NK-92 treated with Interleukin-12 subunit alpha and Interleukin-12 subunit beta, amount 100 ng/mL, for 24 hours (cell line): ENCODE measurements at places on chromosomes 6 and 20.

DNA sequence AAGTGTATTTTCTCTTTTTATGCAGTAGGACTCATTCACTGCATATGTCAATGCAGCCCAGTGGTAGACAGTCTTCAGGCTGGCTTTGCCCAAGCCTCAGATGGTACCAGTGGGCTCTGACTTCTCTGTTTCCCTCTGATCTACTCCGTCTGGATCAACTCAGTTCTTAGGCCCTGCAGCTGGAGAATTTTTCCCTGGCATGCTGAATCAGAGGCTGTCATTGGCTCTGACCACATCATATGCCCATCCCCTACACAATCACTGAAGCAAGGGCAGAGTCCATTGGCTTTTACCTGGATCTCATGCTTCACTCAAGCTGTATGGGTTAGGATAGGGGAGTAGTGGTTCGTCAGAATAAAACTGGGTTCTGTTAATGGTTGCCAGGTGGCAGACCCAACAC is 57.8 kb downstream of the KIZ start:
- DNase-seq = no peak

- no peak for DNase-seq
Measured at GRCh38 chr6:37546141-37546871, 46.6 kb upstream of the CCDC167 start.

GRCh38 chr6:57255451-57256169 is 33.5 kb upstream of the RAB23 start:
- DNase-seq = no peak

GRCh38 chr6:145736661-145737144 is 1.4 kb upstream of the EPM2A start:
- DNase-seq = no peak

- no peak for DNase-seq
Measured at GRCh38 chr6:170423030-170423429, 116.5 kb downstream of the FAM120B start.

DNA sequence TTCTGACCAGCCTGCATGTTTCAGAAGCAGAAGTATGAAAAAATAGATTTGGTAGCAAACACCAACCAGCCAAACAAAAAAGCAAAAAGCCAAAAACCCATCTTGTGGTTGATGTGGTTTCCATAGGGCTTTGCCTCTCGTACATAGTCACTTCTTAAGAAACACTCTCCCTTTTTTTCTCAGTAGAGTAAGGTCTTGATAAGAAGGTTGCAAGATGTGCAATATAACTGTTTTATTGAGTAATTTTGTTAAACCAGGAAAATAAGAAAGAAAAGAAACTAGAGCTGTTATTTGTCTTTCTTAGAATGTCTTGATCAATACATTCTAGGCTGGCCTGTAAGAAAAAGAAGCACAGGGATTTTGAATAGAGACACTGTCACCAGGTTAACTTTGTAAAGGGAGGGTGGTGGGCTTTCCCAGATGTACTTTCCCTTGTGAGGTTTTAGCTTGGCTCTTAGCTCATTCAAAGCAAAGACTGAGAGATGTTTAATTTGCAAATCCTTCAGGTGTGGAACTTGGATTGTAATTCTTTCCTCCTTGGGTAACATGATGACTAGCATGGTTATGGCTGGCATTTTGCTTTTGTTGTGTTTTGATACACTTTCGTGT is 49.7 kb downstream of the AKAP12 start:
- no peak for DNase-seq

GRCh38 chr6:36373368-36374019 is 14.0 kb downstream of the ETV7 start:
- no peak for DNase-seq

DNA sequence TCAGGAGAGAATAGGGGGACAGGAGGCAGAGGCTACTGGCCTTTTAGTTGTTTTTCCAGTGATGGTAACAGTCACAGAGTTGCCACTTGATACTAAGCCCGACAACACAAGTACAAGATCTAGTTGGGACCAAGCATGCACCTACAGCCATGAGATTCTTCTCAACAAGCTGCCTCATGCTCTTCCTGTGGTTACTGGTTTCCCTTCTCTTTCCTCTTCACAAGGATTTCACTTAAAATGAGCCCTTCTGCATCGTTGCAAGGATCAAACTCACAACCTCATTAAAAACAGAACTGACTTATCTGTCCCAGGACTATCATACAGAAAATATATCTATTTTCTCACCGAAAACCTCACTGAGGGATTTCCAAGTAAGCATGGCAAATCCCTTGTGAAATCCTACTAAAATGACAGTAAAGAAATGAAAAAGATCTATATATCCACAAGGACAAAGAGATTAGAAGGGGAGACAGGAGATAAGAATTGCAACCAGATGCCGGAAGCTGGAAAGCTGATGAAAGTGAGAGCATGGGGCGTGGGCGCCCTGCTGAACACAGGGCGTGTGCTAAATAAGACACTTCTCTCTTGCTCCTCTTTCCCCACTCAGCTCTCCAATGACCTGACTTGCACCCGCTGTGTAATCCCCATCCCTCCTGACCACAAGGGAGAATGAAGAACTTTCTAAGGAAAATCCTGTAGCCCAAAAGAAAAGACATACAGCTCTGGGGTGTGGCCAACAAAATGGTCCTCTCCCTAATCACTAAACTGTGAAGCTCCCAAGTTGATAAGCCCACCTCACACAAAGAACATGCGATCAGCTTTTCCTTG is 13.4 kb downstream of the MTFR2 start:
- DNase-seq = no peak

- no peak for DNase-seq
Measured at GRCh38 chr20:35008411-35009342, 53.0 kb downstream of the MYH7B start.

- no peak for DNase-seq
Measured at GRCh38 chr20:13771853-13772453, 12.8 kb downstream of the ESF1 start.

- DNase-seq = no peak
Measured at GRCh38 chr6:90916968-90917367, 330.1 kb upstream of the MAP3K7 start.

DNA sequence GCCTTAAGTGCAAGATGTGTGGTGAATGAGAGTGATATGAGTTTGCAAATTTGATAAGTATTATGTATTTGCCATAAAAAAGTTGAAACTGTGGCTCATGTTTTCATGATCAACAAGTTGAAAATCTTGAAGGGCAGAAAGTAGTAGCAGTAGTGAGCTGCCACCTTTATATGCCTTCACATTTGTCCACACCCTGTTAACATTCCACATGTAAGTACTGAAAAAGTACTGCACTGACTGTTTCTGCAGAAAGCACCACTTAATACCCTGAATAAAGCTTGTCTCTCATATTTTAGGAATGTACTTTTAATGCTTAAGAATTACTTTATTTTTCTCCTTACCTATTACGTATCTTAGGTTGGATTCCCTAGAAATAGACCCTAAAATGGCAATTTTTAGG is 45.9 kb downstream of the FLRT3 start:
- DNase-seq = no peak

- DNase-seq = no peak
Measured at GRCh38 chr6:1406306-1407072, 17.1 kb downstream of the FOXF2 start.
